ENCODE measurements at places on chromosomes 16 and 17.

GRCh38 chr17:45846223-45846622, 1.5 kb downstream of the SPPL2C start:
- no peak for ATAC-seq

DNA sequence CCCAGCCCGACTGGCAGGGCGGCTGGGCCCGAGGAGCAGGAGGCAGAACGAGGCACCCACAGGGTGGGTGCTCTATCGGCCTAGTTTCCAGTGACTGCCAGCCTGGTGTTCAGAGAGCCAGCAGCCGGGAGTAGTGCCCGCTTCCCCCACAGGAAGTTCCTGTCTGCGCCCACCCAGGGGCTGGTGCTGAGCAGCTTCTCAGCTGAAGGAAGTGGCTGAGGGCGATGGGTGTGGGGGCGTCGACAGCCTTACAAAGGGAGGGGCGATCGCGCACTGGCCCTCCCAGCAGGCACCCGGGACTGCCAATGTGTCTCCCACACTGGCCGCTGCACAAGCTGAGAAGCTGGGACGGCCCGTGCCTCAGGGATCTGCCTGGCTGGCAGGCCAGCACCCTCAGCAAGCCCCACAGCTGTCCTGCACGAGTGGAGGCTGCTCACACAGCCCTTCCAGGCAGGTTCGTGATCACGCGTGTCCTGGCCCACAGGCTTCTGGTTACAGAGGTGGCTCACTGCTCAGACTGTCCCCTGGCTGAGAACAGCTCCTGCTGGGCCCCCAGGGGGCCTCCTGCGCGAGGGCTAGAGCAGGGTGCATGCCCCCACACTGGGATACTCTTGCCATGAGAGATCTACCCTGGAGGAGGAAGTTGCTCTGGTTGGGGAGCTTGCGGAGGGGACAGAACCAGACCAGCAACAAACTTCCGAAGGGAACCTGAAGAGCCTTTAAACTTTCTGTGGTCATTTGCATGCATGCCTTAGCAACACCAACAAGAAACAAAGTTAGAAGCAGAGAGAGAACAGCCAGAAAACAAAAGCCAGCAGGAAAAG, 2.5 kb downstream of the RNF166 start:
- ATAC-seq = peak; percentile 2

GRCh38 chr16:79595931-79596450, 4.5 kb downstream of the MAF start:
- no peak for ATAC-seq

DNA sequence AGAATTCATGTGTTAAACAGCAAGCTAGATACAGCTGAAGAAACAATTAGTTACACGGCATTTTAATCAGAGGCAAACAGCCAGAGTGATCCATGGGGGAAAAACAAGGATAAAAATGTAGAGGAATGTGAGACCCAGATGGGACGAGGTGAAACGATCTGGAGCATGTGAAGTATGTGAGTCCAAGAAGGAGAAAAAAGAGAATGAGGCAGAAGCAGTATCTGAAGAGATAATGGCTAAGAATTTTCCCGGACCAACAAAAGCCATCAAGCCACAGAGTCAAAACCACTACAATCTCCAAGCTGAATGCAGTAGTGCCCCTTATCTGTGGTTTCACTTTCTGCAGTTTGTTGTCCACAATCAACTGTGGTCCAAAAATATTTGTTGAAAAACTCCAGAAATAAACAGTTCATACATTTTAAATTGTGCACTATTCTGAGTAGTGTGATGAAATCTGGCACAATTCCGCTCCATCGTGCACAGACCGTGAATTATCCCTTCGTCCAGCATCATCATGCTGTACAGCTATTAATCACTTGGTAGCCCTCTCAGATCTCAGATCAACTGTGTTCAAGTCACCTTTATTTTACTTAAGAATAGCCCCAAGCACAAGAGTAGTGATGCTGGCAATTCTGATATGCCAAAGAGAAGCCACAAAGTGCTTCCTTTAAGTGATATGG, 18.8 kb downstream of the MYH10 start:
- no peak for ATAC-seq

- ATAC-seq = no peak
Observed at GRCh38 chr17:77681861-77682260, 276.6 kb upstream of the TNRC6C start.

- no peak for ATAC-seq
Observed at GRCh38 chr17:38851434-38851833, 2.1 kb downstream of the RPL23 start.

- ATAC-seq = peak; percentile 84
Observed at GRCh38 chr16:85965125-85965524, 66.2 kb downstream of the IRF8 start.

DNA sequence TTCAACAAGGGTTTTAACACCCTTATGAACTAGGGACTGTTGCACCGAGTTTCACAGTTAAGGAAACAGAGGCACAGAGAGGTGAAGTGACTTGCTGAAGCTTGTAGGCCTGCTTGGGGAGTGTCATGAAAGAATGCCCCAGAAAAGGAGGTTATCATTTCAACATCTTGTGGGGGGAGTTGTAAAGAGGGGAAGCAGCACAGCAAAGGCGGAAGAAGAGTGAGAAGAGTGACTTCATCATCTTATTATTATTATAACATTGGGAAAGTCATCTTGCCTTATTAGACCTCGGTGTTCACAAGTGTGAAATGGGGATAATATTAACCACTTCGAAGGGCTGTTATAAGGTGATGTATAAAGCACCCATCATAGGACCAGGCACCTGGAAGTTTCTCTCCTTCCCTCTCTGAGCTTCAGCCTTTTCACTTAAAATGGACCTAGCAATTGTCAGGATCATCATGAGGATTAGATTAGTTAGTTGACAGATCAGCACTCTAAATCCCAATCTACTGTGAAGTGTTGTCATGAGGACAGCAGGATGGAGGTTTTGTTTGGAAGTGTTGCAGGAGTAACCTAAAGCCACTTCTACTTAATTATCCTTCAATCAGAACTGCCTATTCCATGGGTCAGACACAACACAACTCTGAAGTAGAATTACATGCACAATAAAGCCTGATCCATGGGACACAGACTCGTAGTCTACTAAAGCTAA, 2.3 kb downstream of the CCL4 start:
- no peak for ATAC-seq

- no peak for ATAC-seq
Observed at GRCh38 chr16:12419151-12419550, 384.5 kb downstream of the CPPED1 start.

- ATAC-seq = no peak
Observed at GRCh38 chr16:84763629-84764028, 56.2 kb upstream of the CRISPLD2 start.

DNA sequence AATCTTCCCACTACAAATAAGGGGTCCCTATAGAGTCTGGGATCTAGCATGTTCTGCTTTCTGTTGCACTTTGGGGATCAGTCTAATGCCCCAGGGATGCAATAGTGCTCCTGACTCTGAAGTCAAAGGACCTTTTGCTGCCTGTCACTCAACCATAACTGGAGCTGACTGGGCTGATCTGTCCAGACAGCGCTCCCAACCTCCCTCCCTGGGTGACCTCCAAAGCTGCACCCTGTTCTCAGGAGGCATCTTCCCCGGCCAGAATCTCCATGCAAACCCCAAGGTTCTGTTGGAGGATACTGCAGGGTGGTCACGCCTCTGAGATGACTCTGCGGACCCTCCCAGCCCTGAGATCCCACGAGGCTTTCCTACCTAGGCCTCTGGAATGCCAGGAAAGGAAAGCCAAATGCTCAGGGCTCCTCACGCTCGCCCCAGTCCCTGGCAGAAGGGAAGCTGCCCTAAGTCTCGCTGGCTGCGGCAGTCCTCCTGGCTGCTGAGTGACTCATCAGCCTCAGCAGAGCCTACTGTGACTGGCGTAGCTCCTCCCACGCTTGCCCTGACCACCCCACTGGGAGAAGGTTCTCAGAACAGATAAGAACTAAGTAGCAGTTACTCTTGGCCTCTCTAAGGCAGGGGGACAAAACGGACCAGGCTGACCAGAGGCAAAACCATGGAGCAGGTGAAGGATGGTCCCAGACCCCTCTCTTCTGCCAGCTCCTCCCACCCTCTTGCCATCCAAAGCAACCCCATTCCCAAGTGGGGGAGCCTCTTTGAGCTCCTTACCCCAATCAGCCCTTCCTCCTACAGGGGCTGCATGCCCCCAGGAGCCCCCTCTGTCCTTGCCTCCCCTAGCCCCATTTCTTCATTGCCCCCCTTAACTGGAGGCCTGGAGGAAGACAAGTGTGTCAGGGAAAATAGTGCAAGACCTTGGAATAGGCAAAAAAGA, 124.1 kb upstream of the TNRC6C start:
- peak; percentile 92 for ATAC-seq

DNA sequence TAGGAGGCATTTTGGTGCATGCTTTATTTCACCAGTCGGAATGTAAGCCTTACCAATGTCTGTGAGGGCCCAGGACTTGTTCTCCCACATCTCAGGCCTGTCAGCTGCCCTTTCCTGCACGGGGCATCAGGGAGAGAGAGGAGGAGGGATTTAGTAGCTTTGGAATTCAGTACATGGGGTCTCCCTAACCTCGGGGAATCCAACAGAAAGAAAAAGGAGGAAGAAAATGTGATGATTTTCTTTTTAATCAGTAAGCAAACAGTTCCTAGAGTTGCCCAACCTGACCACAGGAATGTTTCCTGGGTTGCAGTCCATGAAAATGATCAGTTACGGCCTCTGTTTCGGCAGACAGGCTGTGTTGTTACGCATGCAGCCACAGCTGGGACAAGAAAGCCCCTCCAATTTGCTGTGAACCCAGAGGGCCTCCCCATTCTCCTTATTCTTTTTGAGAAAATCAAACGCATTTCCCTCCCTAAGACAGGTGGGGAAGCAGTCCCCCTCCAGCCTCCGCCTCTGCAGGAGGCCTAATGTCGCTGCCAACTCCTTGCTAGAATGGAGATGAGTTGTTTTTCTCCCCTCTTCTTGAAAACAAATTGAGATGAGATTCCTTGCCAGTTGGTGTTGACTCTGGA, 53.1 kb upstream of the TANGO6 start:
- ATAC-seq = no peak

DNA sequence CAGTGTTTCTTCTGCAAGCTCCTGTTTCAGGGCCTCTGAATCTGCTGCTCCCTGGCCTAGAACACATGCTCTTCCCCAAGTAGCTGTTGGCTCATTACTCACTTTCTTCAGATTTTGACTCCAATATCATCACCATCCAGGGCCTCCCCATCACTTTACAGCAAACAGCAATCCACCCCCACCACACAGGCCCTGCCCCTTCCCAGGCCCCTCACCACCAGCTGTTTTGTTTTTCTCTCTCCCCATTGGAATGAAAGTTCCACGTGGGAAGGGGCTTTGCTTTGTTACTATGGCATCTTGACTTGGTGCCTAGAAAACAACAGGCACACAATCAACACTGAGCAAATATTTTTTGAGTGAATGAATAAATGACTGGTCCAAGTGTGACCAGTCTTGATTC, 4.0 kb downstream of the TMEM170A start:
- ATAC-seq = no peak

DNA sequence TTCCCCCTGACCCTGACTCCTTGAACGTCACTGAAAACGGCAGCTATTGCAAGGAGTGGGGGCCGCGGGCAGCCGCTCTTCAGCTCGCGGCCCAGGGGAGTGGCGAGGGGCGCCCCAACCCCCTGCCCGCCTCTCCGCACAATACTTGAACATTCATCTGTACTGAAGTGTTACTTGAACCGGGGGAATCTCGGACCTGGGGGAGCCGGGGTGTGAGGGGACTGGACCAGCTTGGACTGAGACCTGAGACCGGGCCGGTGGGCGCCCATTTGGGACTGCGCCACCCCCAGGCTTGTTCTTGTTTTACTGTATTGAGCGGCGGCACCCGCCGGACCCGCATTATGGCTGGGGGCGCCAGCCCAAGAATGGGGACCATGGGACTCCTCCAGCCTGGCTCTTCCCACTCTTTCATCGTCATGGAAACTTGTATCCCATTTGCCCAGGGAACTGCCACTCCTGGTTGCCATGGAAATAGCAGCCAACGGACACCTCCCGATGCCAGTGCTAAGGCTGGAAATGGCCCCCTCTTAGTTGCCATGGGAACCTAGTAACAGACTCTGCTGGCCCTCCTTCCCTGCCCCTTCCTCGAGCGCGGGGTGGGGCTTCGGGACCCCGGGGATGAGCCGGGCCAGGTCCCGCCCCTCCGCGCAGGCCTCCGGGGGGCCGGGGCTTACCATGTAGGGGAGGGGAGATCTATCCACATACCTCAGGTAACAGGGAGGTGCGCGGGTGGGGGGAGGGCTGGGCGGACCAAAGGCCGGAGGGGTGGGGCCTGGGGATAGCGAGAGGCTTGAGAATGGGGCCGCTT, 805 bp upstream of the ORAI3 start:
- ATAC-seq = peak; percentile 31

- peak; percentile 98 for ATAC-seq
Observed at GRCh38 chr16:11689031-11689840, 21.0 kb downstream of the SNN start.

DNA sequence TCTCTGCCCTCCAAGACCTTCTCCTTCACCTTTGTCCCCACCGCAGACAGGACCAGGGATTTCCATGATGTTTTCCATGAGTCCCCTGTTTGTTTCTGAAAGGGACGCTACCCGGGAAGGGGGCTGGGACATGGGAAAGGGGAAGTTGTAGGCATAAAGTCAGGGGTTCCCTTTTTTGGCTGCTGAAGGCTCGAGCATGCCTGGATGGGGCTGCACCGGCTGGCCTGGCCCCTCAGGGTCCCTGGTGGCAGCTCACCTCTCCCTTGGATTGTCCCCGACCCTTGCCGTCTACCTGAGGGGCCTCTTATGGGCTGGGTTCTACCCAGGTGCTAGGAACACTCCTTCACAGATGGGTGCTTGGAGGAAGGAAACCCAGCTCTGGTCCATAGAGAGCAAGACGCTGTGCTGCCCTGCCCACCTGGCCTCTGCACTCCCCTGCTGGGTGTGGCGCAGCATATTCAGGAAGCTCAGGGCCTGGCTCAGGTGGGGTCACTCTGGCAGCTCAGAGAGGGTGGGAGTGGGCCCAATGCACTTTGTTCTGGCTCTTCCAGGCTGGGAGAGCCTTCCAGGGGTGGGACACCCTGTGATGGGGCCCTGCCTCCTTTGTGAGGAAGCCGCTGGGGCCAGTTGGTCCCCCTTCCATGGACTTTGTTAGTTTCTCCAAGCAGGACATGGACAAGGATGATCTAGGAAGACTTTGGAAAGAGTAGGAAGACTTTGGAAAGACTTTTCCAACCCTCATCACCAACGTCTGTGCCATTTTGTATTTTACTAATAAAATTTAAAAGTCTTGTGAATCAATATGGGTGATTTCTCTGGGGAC, 12.2 kb downstream of the CX3CL1 start:
- ATAC-seq = peak; percentile 53

GRCh38 chr16:78483124-78483992, 383.9 kb downstream of the WWOX start:
- ATAC-seq = no peak

- no peak for ATAC-seq
Observed at GRCh38 chr17:44213403-44214229, 5.9 kb downstream of the UBTF start.
